WTC11 (cell line): ENCODE measurements at places on chromosomes 6 and 20.

DNA sequence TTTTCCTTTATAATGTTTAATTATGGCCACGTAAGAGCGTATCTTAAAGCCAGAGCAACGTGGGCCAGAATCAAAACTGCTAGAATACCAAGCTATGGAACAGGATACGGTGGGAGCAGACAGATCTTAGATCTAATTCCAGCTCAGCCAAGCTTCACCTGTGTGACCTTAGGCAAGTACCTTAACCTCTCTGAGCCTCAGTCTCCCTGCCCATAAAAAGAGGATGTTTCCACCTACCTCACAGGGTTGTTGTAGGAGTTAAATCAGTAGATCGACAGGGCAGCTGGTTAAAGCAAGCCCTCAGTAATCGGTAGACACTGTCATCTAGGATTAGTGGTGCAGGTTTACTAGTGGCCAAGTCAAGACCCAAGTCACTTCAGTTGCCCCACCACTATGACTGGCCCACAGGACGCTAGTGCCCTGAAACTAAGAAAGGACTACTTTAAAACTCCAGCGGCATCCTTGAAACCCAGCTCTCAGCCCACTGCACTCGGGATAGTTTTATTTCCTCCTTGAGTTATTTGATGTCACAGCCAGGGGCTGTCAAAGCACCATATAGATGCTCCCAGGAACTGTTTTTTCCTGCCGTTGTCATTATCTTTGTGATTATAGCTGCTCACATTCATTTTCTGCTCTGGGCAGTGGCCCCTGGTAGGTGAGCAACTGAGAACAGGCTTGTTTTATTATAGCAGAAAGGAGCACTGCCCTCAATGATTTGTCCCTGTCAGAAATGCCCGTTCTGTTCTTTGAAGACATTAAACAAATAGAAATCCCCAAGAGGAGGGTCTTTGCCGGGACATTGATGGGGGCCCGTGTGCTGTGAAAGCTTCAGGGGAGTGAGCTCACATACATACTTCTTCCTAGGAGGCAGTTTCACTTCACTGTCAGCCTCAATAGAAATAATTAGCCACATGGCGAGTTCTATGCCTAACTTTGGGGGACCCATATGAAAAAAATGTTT is 63.1 kb downstream of the ISM1 start:
- no peak for DNase-seq

DNA sequence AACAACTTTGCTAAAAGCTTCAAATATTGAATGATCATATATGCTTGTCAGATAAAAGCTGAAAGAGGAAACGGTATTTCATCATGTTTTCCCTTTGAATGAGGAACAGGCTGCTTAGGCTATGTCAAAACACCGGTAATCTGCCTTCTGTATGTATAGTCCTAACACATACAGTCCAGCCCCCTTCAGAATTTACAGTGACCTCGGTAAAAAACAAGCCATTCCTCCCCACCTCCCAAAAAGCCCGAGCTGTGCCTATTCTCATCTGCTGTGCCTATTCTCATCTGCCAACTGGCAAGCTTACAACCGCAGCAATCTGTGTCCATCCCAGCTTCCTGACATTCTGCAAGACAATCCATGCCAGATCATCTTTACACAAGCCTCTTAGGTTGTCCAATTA is 26.8 kb upstream of the UBE2J1 start:
- DNase-seq, result no peak

GRCh38 chr6:142510211-142510610 is 208.4 kb downstream of the ADGRG6 start:
- DNase-seq, result no peak

DNA sequence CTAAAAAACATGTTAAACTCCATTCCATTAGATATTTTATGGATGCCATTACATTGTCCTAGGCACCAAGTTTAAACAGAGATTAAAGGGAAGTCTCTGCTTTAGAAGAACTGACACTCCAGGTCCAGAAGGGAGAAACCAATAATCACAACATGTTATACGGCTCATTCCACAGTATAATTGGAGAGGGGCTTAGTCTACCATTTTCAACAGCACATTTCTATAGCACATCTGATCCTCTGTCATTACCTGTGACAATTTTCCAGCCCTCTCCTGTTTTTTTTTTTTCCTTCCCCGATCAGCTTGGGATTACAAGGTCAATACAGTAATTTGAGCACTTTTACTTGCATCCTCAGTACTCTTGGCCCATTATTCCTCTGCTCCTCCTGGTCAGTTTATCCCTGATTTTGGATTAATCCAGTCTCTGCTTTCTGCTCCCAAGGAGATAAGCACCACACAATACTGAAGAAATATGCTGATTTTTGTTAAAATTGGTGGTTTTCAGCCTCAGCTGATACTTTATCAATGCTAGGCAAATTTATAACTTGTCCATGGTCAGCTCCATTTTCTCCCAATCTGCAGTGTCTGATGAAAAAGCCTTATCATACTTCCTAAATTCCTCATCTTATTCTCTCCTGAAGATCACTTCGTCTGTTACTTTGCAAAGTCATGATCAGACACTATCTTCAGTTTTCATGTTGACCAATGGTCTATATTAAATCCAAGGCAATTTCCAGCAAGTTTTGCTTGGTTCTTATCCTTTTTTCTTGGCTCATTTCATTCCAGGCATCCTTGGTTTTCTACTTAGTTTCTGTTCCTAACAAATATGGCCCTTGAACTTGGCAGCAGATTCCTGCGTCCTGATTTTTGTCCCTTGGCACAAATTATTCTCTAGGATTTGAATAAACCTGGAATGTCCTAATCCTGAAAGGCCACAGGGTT is 30.8 kb upstream of the SYNCRIP start:
- no peak for DNase-seq

DNA sequence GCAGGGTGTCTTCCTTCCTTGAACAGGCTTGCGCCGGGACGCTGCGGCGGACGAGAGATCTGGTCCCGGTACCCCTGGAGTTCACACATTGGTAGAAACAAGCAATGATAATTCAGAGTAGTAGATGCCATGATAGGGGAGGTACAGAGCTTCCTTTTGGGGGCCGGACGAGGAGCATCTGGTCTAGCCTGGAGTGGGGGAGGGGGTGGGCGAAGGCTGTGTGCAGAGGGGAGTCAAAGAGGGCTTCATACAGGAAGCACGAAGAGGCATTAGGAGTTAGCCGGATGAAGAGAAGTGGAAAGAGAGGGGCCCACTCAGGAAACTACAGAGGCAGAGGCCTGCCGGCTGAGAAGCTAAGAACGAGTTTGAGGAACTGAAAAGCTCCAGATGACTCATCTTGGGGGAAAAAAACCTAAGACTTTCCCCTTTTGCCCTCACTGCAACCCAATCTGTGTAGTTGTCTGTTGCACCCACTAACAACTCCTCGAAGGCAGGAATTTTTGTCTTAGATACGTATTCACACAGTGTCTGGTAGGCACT is 611 bp downstream of the CNPY3 start:
- DNase-seq, result no peak

- DNase-seq, result no peak
Measured at GRCh38 chr6:45626087-45626891, 248.6 kb upstream of the SUPT3H start.

DNA sequence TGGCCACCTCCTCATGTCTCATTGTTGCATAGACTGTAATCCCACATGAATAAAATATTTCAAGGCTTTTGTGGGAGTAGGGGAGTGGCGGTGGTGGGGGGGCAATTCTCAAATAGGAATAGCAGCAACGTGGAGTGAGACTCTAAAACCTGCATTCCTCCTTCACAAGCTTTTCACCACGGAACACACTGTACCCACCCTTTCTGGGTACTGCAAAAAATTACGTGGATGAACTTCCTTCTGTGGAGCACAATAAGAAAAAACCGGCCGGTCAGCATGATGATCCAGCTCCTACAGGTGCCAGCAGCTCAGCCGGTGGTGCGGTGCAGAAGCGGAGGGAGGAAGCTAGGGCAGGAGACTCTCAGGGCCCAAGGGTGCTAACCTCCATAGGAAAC is 930 bp upstream of the RRAGD start:
- DNase-seq, result no peak

GRCh38 chr6:139497345-139497961 is 123.0 kb upstream of the CITED2 start:
- no peak for DNase-seq

DNA sequence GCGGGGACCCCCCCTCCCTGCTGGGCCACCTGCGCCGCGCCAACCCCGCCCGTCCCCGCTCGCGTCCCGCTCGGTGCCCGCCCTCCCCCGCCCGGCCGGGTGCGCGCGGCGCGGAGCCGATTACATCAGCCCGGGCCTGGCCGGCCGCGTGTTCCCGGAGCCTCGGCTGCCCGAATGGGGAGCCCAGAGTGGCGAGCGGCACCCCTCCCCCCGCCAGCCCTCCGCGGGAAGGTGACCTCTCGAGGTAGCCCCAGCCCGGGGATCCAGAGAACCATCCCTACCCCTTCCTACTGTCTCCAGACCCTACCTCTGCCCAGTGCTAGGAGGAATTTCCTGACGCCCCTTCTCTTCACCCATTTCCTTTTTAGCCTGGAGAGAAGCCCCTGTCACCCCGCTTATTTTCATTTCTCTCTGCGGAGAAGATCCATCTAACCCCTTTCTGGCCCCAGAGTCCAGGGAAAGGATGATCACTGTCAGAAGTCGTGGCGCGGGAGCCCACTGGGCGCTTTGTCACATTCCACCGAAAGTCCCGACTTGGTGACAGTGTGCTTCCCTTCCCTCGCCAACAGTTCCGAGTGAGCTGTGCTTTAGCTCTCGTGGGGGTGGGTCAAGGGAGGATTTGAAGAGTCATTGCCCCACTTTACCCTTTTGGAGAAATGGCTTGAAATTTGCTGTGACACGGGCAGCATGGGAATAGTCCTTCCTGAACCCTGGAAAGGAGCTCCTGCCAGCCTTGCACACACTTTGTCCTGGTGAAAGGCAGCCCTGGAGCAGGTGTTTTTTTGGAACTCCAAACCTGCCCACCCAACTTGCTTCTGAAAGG is 2.1 kb downstream of the VEGFA start:
- DNase-seq, result peak; percentile 69

- DNase-seq, result no peak
Measured at GRCh38 chr6:156953479-156954146, 176.4 kb downstream of the ARID1B start.

DNA sequence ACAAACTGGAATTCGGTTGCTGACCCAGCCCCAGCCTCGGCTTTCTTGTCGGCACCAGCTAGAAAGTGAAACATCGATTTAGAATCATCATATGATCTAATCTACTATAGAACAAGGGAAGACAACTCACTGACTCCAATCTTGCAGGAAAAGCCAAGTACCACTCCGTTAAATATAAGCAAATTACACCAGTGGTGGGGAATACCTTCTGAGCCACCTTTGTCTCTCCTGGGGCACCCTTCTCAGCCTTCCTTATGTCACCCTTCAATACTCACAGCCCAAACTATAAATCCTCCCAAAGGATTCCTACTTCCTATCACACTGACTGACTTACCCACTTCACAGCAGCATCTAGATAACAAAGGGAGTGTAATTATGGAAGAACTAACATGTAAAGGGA is 7.5 kb downstream of the RPS10 start:
- no peak for DNase-seq

- DNase-seq, result no peak
Measured at GRCh38 chr20:22629927-22630326, 45.6 kb upstream of the FOXA2 start.

GRCh38 chr6:31729979-31730630 is 1.0 kb upstream of the DDAH2 start:
- peak; percentile 95 for DNase-seq

DNA sequence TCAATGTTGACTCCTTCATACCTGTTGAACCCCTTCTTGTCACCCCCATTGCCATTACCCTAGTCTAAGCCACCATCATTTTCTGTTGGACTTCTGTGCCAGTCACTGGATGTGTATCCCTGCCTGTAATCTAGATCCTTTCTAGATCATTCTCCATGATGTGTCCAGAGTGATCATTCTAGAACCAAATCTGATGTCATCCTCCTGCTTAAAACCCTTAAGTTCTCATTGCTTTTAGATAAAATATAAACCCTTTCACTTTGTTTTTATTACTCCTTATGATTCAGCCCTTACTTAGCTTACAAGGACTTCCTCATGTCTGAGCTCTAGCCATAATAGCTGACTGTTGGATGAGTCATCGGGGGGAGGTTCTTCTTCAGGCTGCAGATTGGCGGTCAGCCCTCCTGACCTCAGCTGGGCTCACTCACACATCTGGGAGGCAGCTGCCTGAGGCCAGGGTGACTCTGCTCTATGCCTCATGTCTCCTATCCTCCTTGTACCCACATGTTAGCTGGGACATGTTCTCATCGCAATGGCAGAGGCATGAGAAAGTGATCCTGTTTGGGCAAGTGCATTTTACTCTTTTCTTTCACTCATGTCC is 287.6 kb downstream of the ESR1 start:
- no peak for DNase-seq

DNA sequence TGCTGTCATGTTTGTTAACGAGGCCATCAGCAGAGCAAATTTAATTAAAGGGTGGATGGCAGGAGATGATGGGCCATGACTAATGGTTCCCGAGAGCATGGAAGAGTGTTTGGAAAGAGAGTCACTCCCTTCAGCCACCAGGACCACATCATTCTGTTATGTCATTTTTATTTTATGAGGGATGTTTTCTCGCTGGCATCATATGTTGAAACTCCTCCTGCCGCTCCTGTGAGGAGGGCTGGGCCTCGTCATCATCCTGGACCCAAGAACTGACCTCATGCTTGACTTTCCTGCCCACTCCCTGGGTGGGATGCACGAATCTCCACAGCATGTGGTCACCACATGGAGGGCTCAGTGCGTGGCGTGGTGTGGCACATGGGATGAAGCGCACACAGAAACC is 86.4 kb upstream of the FRMD1 start:
- DNase-seq, result no peak

DNA sequence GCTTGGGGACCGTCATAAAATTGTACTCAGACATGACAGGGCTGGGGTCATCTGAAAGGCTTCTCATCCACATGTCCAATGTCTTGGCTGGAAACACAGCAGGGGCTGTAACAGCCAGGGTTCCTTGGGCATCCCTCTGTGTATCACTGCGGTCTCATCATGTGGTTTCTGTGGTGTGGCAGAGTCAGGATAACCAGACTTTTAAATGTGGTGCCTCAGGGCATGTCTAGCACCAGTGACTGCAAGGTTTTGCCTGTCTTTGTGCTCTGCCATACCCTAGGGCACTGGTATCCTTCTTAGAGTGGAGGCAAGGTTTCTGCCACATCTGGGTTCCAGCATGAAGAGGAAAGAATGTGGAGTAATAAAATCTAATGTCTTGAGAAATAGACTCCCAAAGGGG is 124.2 kb downstream of the PLEKHG1 start:
- DNase-seq, result no peak

DNA sequence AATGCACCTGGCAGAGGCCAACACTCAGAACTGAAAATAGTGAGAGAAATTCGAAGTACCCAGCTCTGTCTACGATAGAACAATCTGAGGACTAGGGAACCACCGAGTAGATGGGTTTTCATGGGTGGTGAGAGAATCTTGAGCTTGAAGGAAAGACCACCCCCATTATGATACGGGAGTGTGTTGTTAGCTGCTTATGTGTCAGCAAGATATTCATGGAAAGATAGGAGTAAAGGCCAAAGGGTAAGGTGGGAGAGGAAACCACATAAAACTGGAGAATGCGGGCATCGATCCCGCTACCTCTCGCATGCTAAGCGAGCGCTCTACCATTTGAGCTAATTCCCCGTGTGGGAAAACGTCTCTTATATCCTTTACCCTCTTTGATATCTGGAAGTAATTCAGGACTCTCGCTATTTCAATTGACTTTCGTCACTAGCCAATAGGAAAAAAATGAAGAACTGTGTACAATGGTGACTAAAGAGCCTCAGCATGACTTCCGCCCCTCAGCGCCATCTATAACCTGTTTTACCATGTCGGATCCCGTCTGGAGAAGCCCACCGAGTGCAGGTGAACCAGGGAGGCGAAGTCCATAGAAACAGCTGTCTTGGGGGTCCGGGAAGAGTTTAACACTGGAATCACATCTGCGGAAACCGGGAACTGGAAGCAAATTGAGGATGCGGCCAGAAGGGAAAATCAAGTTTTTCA is 25.0 kb upstream of the ABT1 start:
- peak; percentile 70 for DNase-seq
